ENCODE measurements at places on chromosomes 3 and 15.

DNA sequence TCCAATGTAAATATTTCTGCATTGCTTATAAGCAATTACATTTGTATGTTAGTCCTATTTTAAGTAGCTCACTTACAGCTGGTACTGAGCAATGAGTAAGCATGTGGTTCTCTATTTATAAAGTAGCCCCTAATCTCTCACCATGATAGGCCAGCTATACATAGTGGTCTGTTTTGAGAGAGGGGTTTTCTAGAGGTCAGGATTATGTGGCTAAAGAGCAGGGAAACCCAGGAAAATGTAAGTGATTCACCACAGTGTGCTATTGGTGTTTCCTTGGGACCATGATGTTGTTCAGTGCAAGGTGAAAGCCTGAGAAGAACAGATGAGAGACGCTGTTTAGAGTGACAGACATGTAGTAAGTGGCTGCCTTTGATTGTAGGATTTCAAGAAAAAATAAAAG lies 26.4 kb downstream of the RBMS3 start:
- DNase-seq: no peak

DNA sequence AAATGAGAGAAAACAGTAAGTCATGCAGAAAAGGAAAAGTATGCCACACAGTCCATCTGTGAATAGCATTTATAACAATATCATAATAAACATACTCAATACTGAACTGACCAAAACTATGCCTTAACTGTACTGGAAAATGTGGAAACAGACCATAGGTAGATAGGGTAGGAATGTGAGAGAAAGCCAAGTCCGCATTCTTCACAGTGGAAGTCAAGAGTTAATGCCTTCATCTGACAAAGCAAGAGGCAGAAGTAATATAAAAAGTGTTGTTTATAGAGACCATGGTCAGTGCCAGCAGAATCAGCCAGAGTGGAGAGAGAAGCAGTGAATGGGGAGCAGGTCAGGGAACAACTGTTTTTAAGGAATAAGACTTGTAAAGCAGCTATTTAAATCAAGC lies 52.3 kb downstream of the KBTBD12 start:
- no peak for DNase-seq

DNA sequence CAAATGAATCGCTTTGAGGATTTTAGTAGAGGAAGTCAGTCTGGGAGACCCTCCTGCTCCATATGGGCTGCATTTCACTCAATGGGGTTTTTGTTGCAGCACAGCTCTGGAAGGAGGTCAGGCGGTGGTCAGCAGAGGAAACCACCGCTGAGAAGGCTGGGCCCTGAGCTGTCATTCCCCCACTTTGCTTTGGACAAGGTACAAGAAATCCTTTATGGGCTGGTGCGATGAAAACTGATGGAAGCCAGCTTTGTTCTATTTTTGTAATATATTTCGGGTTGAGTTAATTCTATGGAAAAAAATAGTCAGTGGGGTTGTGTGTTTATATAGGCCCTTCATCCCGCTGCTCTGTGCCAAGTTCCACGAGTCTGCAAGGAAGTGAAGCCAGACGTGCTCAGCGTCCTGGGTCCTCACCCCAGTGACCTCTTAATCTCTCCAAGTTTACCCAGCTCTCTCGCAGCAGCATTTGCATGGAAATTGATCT lies 157.1 kb upstream of the TMC3 start:
- DNase-seq: no peak

- DNase-seq: no peak
Observed at GRCh38 chr3:107065094-107065861, 312.0 kb upstream of the CCDC54 start.

Measured in stimulated activated CD4-positive, alpha-beta T cell treated with anti-CD3 and anti-CD28 coated beads, Interleukin-1b, Interleukin-23, amount 100 ng/mL, for 24 hours (primary cell).